ENCODE measurements at places on chromosomes 12 and 14.

GRCh38 chr12:109269428-109269827 is 39.7 kb downstream of the FOXN4 start:
- no peak for DNase-seq

DNA sequence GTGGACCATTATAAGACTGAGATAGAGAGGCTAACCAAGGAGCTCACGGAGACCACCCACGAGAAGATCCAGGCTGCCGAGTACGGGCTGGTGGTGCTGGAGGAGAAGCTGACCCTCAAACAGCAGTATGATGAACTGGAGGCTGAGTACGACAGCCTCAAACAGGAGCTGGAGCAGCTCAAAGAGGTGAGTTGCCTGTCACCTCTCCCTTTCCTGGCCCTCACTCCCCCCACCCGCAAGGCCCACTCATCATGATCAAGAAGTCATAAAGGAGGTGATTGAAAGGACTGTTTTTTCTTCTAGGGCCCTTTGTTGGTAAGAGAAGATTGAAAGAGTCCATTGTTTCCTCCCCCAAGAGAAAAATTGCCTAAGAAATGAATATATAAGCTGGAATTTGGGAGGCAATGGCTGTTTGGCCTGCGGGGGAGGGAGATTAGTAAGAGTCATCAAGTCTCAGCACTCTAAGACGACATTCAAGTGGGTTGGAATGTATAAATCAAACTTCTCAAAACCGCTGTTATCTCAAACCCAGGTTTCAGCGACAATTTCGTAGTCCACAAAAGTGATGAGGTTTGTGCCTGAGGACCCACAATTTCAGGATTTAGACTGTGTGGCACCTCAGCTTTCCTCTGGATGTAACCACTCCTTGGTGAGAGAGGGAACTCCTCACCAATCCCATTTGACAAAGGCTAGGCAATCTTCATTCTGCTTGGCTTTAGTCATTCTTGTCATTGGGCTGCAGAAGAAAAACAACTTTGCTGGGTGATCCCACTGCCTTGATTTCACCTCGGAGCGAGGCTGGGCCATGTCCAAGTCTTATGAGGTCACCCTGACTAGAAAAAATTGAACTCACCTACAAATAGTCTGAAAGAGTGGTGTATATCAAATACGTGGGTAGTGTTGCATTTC is 966 bp downstream of the BICD1 start:
- DNase-seq: no peak

DNA sequence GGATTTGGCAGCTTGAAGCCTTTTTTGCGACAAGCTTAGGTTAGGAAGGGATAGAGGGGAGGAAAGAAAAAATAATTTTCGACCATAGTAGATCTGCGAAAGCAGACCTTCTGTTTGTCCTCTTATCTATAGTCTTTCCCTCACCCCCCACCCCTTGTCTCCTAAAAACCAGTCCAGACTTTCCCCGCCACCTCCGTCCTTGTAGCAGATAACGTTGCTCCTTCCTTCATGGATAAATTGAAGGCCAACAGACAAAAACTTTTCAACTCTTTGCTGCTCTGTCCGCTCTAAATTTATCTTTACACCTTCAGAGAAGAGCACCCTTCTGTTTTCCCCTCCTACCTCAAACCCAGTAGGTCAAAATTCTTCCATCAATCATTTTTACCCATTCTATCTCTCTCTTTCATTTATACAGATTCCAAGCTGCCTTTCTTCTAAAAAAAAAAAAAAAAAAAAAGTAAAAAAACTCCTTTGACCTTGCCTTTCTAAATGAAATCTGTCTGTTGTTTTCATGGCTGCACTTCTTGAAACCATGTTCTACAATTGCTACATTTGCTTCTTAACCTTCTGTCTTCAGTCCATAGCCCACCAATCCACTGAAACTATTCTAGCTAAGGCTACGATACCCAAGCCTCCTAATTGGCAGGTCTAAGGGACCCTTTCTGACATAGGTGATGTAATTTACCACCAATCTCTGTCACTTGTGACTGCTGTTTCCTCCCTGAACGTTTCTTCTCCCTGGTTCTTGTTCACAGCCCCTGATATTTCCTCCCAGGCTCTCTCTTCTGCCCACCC is 11.1 kb upstream of the NEMF start:
- DNase-seq: no peak

DNA sequence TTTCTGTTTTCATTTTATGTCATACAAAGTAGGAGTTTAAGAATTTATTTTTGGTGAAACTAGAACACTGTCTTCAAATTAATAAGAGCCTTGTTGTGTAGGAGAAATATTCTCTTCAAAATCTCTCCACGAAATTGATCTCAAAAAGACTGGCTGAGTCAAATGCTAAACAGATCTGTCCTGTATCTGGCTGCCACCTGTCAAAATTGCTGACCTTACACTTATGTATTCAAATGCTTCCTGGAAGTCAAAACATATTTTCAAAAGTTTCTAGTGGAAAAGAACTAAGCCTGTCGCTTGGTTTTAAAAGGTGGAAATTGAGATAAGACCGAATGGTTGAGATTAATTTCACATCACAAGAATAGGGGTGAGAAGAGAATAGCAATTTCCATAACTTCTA is 121.4 kb downstream of the RGS6 start:
- no peak for DNase-seq

DNA sequence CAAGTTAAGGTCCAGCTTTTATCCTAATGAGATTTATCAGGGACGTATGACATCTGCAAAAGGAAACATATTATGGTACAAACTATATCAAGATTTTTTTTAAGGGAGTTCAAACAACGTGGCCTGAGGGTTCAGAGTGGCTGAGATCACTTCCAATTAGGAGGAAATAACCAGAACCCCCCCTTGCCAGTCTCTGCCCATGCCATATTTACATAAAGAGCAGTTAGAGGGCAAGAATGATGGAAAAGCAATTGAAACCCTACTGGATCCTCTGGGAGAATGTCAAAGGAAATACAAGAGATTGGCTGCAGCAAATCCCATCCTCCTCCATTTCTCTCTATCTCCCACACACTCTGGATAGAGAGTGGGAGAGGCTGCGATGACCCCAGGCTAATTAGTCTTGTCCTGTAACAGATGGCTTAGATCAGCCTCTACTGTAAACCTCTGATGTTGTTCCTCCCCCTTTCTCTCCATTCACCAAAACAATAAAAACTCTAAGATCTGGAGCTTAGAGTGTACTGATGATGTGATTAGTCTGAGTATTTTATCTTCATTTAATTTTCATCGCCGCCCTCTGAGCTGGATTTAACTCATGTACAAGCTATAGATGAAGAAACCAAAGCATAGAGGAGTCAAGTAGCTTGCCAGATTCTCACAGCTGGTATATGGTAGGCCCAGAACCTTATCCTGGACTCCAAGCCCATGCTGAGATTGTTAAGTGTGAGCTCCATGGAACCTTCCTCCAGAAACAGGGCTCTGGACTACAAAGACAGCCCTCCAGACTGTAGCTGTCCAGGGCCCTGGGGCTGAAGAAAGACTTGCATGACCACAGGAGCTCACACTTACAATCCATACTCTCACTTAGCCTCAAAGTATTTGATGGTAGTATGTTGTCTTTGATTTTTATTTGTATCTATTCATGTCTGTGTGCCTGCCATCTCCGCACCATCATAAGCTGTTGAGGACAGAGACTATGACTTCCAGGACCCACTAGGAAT is 54.1 kb upstream of the GNG2 start:
- DNase-seq: no peak

GRCh38 chr14:99035268-99035667 is 236.7 kb downstream of the BCL11B start:
- DNase-seq: no peak

GRCh38 chr14:26841326-26841725 is 243.5 kb upstream of the NOVA1 start:
- no peak for DNase-seq

DNA sequence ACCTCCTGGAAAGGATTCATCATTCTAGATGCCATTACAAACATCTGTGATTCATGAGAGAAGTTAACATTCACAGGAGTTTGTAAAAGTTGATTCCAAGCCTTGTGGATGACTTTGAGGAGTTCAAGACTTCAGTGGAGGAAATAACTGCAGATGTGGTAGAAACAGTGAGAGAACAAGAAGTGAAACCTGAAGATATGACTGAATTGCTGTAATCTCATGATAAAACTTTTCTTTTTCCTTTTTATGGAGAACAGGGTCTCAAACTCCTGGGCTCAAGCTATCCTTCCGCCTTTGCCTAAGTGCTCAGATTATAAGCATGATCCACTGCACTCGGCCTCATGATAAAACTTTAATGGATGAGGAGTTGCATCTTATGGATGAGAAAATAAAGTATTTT is 64.5 kb upstream of the GTF2A1 start:
- DNase-seq: no peak

DNA sequence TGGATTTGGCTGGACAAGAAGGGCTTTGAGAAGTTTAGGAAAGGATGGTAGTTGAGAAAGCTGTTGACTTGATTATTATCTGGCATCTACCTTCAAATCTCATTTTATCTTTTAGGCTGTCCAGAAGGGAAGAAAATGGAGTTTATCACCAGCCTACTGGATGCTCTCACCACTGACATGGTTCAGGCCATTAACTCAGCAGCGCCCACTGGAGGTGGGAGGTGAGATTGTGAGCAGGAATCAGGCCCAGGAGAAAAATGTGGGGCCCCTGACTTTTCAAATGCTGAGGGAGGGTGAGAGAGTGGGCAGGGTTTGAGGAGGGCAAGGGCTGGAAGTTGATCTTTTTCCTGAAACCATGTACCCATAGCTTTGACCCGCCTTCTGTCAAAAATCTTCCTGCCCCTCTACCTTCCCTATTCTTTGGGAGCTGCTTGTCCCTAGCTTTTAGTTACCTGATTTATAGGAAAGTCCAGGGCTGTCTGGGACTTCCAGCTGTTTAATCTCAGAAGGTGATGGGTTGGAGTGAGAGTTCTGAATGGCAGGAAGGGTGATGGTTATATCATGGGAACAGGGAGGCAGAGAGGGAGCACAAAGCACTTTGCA is 134.2 kb downstream of the SMOC1 start:
- no peak for DNase-seq

DNA sequence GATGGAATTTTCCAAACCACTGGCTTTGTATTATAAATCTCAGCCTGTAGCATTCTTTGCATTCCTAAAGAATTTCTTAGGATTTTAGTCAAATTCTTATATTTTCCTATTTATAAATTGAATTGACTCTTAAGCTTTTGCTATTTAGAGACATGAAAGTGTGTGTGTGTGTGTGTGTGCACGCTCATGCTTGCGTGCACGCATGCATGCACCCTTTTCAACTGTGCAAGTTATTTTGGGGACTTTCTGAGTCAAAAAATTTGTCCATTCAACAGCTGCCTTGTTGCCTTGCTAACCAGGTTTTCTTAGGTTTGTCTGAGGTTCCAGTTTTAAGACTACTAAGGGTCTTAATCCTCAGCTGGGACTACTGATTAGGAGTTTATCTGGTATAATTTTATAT is 42.6 kb downstream of the GPATCH2L start:
- DNase-seq: no peak

DNA sequence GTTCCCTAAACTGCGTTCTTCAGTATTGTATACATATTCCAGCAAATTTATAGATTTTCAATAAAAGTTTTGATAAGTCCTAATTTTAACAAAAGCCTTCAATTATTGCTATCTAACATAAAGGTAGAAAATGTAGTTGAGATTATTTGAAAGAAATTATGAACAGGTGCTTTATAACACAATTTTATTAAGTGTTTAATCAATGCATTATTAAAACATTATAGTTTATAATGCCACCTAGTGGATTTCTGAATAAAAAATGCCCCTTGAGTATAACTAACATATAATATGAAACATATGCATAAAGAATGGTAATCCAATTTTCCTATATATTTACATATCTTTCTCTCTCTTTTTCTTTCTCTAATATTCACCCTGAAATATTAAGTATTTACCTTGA is 515.3 kb downstream of the SLC6A15 start:
- no peak for DNase-seq

GRCh38 chr12:49979791-49980190 is 7.0 kb downstream of the AQP6 start:
- DNase-seq: no peak

DNA sequence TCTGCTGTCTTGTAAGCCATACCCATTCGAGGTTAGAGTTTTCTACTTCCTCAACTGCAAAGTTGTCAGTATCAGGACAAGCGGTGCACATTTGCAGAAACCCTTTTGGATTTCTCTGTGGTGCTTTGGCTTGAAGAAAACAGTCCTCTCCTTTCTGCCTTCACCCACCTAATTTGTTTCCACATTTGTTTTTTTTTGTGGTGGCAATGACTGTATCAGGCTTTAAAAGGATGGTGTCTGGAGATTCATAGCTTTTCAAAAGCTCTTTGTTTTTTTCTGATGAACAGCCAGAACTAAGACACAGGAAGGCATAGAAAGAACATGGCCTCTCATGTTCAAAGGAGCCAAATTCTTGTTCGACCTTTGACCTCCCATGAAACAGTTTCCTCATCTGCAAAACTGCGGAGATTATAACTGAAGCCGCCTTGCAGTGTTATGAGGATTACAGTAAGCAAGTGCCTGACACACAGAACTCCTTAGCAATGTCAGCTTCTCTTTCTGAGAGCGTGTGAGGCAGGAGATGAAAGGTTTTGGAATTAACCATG is 270.6 kb upstream of the TBX3 start:
- no peak for DNase-seq

DNA sequence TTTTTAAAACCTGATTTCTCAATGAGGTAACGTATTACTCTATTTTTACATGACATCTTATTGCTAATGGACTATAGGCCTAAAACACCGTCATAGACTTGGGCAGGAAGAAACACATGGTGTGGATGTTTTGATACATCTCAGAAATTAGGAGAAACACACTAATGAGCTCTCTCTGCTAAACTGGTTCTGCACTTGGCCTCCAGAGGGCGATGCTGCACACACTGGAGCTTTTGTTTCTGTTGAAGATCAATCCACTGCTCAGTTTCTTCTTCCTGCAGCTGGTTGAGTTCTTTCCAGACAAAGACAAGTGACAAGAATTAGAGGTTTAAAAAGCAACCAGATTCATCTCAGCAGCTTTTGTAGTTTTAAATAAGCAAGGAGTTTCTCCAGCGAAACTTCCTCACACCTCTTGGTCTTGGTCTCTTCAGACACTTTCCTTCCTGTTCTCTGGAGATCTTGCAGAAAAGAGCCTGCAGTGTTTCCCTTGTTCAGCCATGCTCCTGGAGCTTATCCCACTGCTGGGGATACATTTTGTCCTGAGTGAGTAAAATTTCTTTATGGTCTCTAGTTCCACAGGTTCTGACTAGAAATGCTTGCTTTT is 178.5 kb upstream of the OR4E1 start:
- no peak for DNase-seq

DNA sequence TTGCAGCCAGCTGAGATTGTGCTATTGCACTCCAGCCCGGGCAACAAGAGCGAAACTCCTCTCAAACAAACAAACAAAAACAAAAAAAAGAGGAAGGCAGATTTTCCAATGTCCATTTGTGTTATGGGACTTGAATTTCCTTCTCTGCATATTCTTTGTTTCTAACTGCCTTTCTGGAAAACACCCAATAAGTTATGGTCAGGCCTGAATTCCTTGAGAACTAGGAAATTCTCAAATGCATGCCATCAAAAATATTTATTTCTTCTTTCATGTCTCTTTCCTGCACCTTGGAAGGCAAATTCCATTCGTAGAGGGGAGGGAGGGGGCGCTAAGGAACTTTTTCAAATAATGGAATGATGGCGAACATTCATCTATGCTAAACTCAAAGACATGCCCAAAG is 117.6 kb upstream of the TMCC3 start:
- DNase-seq: no peak

Measured in NCI-H187 (cell line).